Activated CD8-positive, alpha-beta T cell treated with anti-CD3 and anti-CD28 coated beads, Interleukin-2, amount 10 ng/mL, durations not matched to agents 7 days and 5 days (primary cell): ENCODE measurements at places on chromosomes 11 and 22. TPM values are rescaled to one million over a fixed set of nuclear protein-coding genes. Genes with fewer than 3 reads are reported as not detected.

DNA sequence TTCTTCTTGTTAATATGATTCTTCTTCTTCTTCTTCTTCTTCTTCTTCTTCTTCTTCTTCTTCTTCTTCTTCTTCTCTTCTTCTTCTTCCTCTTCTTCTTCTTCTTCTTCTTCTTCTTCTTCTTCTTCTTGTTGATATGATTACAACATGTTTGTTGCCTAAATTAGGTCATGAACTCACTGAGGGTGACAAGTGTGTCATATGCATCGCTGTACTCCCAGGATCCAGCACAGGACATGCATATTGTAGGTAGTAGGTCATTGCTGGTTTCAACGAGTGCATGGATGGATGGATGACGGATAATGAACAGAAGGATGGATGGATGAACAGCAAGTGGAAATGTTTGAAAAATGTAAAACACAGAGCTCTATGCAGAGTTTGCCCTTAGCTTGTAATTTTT is 14.9 kb upstream of the PVALB start:
- H3K36me3 ChIP-seq = no peaks in the 10 kb centered on the region
- peaks cover 39% of the 10 kb centered on the region for H3K4me1 ChIP-seq
- peaks cover 40% of the 10 kb centered on the region for H3K27me3 ChIP-seq

- no peak overlapping the region for H3K4me3 ChIP-seq
- peaks cover 33% of the 10 kb centered on the region for H3K4me1 ChIP-seq
- no peaks in the 10 kb centered on the region for H3K27me3 ChIP-seq
- DNase-seq = no peak
- H3K36me3 ChIP-seq = no peaks in the 10 kb centered on the region
These were observed 8.1 kb upstream of the UCP2 start for GRCh38 chr11:73990730-73991129.

NLRP6 gene
- 29.7 TPM for total RNA-seq

FAM111B gene
- 66.2 TPM for total RNA-seq

GRCh38 chr11:3237119-3237518 is 4.9 kb upstream of the MRGPRE start:
- H3K27ac ChIP-seq = no peak overlapping the region
- no peak overlapping the region for H3K4me3 ChIP-seq
- no peaks in the 10 kb centered on the region for H3K36me3 ChIP-seq
- peaks cover 23% of the 10 kb centered on the region for H3K27me3 ChIP-seq
- no peaks in the 10 kb centered on the region for H3K4me1 ChIP-seq
- DNase-seq = no peak

GRCh38 chr11:122653916-122654585 is 1.5 kb upstream of the UBASH3B start:
- peaks cover 13% of the 10 kb centered on the region for H3K27me3 ChIP-seq
- no peak for DNase-seq
- H3K27ac ChIP-seq = no peak overlapping the region
- H3K36me3 ChIP-seq = peaks cover 20% of the 10 kb centered on the region
- no peak overlapping the region for H3K4me3 ChIP-seq
- H3K4me1 ChIP-seq = peaks cover 43% of the 10 kb centered on the region

- H3K36me3 ChIP-seq = no peaks in the 10 kb centered on the region
- H3K4me1 ChIP-seq = peaks cover 64% of the 10 kb centered on the region
- H3K4me3 ChIP-seq = peak overlapping the region; percentile 59
- peaks cover 7% of the 10 kb centered on the region for H3K27me3 ChIP-seq
These were observed 14.1 kb upstream of the TSKU start for GRCh38 chr11:76768909-76769560.

- H3K4me1 ChIP-seq = peaks cover 8% of the 10 kb centered on the region
- no peaks in the 10 kb centered on the region for H3K36me3 ChIP-seq
- peaks cover 10% of the 10 kb centered on the region for H3K27me3 ChIP-seq
- no peak overlapping the region for H3K27ac ChIP-seq
- DNase-seq = no peak
These were observed 32.3 kb upstream of the TSPAN18 start for GRCh38 chr11:44694443-44694842.

DNA sequence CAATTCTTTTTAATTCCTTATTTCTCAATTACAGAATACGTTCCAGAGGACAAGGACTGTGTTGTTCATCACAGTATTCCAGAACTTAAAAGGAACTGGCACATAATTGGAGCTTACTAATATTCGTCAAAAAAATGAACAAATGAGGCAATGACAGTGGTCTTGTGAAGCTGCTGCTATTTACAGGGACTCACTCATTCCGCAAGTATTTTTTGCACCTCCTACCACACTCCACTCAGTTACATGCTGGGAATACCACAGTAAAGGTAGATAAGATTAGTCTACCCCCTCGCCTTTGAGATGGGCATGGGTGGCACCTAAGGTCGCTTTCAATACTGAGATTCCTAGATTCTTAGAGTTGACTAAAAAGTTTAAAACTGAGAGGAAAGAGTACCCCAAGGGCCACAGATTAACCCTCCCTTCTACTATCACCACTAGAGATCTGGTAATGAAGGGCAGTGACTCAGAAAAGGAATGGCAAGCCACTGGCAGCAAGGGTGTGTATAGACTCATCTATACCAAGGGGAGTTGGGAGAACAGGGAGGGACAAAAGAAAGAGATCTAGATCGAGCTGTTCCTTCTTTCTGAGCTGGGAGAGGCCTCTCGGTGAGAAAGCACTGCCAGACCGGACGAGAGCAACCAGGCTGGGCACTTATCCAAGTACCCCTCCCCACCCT is 85.0 kb downstream of the RPL27A start:
- no peaks in the 10 kb centered on the region for H3K36me3 ChIP-seq
- H3K4me3 ChIP-seq = no peak overlapping the region
- no peak for DNase-seq
- H3K4me1 ChIP-seq = no peaks in the 10 kb centered on the region
- H3K27me3 ChIP-seq = peaks cover 10% of the 10 kb centered on the region

DNA sequence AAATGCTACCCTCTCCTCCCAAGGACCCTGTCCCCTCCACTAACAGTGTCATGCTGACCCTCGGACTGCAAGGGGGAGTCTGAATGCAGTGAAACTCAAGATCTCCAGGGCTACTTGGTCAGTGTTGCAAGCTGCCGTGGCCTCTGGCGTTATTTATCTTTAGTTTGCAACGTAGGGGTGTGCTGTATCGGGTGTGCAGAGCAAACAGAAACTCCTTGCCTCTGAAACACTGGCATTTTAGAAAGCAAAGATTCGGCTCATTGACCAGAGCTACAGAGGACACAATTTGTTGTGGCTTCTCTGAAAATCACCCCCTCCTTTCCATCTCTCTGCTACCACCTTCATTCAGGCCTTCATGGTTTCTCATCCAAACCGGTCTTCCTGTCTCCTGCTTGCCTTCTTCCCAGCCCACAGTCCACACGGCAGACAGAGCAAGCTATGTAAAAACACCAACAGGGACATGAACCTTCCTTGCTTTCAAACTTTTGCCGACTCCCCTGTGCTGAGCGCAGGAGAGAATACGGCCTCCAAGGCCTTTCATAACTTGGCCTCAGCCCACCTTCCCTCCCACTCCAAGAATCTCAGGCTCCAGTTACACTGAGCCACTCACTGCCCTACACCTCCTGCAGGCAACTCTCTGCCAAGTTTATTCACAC is 14.9 kb downstream of the FZD4 start:
- H3K4me1 ChIP-seq = no peaks in the 10 kb centered on the region
- H3K4me3 ChIP-seq = no peak overlapping the region
- DNase-seq = no peak
- H3K27me3 ChIP-seq = peaks cover 7% of the 10 kb centered on the region
- no peaks in the 10 kb centered on the region for H3K36me3 ChIP-seq

GRCh38 chr11:28559492-28559891 is 451.3 kb downstream of the METTL15 start:
- no peaks in the 10 kb centered on the region for H3K36me3 ChIP-seq
- no peak overlapping the region for H3K4me3 ChIP-seq
- H3K27me3 ChIP-seq = no peaks in the 10 kb centered on the region
- no peak for DNase-seq
- H3K27ac ChIP-seq = no peak overlapping the region
- no peaks in the 10 kb centered on the region for H3K4me1 ChIP-seq

- no peak overlapping the region for H3K27ac ChIP-seq
- DNase-seq = no peak
- no peaks in the 10 kb centered on the region for H3K36me3 ChIP-seq
- H3K4me3 ChIP-seq = no peak overlapping the region
- H3K27me3 ChIP-seq = no peaks in the 10 kb centered on the region
- peaks cover 4% of the 10 kb centered on the region for H3K4me1 ChIP-seq
These were observed 46.8 kb downstream of the MACROD1 start for GRCh38 chr11:64118876-64119665.
